G401 (cell line): ENCODE measurements at places on chromosomes 3 and 15.
A peak's percentile ranks its signal among the peaks of the same experiment; 100 is the strongest.

GRCh38 chr3:185176750-185177359 lies 24.0 kb upstream of the C3orf70 start:
- DNase-seq: peak; percentile 53

DNA sequence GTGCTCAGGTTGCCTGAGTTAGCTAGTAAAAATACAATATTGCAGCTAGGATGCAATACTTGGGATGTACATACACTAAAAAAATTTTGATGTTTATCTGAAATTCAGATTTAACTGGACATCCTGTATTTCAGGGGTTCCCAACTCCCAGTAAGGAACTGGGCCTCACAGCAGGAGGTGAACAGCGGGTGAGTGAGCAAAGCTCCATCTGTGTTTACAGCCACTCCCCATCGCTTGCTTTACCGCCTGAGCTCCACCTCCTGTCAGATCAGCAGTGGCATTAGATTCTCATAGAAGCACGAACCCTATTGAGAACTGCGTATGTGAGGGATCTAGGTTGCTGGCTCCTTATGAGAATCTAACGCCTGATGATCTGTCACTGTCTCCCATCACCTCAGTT lies 285.1 kb upstream of the PROK2 start:
- DNase-seq: no peak

DNA sequence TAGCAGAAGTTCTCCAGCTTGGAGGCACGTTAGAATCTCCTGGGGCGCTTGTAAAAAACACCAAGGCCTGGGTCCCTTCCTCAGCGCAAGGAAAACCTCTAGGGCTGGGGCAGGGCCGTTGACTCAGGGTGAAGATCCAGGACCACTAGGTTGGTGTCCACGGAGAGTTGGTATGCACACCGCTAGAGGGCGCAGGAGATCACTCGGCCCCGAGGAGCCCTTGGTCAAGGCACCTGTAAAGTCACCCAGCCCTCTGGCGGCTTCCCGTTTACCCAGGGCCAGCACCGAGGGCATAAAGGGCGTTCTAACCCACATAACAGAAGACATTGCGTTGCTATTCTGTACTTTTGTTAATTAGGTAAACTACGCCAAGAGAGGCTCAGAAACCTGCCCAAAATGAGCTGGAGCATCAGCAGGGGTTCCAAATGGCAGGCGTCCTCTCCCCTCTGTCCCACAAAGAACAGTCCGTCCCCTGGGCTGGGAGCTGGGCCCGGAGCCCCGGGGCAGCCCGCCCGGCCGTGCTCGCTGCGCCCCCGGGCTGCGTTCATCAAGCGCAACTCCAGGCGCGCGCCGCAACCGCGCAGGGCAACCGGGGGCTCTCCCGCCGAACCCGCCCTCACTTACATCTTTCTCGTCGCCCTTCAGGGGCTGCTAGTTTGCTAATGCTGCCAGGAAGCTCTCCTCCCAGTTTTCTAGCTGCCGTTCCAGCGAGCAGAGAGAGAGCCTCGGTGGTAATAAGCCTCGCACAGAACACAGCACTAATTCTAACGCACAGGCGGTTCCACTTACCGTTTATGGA lies 332.1 kb downstream of the ARRDC4 start:
- DNase-seq: peak; percentile 5

- DNase-seq: peak; percentile 54
Observed at GRCh38 chr3:39208463-39209055, 16.2 kb upstream of the XIRP1 start.

DNA sequence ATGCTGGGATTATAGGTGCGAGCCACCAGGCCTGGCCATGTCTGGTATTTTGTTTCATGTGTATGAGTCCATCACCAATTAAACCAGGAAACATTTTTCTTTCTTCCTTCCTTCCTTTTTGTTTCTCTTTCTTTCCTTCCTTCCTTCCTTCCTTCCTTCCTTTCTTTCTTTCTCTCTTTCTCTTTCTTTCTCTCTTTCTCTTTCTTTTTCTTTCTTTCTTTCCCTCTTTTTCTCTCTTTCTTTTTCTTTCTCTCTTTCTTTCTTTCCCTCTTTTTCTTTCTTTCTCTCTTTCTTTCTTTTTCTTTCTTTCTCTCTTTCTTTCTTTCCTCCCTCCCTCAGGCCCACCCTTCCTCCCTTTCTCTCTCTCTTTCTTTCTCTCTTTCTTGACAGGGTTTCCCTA lies 83.4 kb downstream of the SLC9A9 start:
- DNase-seq: no peak

DNA sequence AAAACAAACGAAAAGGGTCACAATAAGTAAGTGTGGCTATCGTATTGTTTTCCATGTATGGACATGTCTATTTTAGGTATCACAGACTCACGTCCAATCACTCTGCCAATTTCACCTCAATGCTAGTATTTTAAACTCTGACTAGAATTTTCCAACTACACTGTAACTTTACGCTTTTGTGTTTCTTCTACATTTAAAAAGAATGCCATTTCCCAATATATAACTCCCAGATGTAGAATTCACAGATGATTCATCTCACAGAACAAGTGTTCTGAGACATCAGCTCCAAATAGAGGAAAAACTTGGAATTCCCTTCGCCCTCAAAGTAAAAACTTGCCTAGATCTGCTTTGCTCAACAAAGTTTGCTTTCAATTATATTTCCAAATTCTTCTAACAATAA lies 14.2 kb downstream of the LRIG1 start:
- DNase-seq: no peak

DNA sequence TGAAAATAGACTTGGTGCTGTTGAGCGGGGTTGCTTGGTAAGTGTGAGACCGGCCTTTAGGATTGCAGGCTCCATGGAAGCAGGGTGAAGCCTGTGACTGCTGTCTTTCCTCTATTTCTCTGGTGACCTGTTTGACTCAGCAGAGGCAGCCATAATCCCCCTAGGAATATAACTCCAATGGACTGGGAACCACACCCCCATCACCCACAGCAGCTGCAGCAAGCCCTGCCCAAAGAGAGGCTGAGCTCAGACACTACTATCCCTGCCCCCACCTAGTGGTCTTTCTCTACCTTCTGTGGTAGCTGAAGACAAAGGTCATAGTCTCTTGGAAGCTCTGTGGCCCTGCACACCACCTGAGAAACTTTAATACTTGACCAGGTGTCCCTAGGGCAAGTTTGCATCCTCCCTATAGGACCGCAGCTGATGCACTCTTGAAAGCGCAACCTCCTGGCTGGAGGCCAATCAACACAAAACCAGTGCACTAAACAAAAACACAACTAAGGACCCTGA lies 133.6 kb upstream of the MRPL3 start:
- DNase-seq: no peak

- no peak for DNase-seq
Observed at GRCh38 chr3:46183330-46183729, 24.8 kb downstream of the CCR1 start.

- DNase-seq: no peak
Observed at GRCh38 chr15:66288551-66289185, 4.7 kb upstream of the DIS3L start.

DNA sequence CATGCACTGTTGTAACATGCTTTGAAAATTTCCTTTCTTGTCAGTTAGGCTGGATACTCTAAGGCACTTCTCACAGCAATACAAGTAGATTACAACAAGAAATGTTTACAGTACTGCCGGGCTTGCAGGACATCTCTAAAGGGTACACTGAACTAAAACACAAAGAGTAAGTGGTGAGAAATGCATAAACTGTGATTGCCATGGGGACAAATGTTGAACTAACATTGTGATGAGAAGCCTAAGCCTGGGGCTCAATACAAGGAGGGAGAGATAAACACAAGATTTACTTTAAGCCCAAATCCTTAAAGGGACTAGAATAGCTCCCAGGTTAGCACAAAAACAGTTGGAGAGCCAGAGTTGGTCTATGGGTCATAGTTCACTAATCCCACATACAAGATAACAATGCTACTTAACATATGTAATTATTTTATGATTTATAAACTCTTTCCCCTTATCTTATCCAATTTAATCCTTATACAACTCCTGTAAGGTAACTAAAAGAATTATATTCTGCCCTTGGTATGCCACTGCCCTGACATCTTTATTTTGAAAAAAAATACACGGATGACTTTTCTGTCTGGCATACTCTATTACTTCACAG lies 126.9 kb downstream of the THRB start:
- no peak for DNase-seq

DNA sequence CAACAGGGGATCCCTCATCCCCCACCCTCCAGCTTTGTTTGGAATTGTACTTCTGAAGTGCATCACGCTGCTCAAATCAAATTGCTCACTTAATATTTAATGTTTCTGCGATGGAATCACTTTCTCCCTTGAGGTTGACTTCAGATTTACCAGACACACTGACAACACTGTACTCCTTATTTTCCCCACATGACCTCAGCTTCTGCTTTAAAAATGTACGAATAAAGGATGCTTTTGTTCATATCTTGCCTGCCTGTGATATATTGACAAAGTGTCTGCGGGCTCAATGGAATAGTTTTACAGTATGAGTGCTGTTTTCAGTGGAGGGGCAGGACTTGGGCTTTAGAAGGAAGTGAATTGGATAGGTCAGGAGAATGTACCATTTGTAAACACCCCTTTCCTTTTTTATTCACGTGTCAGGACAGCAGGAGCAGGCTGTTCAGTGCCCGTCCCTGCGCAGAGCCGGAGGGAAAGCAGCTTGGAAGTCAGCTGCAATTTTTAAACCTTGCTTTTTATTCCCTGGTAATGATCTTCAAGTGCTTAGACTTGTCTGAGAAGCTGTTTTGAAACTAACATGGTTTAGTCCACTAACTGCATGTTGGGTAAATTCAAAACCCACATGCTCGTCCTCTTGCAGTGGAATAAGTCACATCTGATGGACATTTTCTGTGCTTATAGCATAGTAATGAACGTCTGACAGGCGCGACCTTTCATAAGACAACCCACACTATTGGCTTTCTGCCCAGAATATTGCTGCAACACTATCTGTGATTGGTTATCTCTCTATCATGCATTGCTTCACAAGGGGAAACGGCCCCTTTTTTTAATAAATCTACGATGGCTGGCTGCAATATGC lies 29.9 kb downstream of the MBNL1 start:
- DNase-seq: peak; percentile 90

DNA sequence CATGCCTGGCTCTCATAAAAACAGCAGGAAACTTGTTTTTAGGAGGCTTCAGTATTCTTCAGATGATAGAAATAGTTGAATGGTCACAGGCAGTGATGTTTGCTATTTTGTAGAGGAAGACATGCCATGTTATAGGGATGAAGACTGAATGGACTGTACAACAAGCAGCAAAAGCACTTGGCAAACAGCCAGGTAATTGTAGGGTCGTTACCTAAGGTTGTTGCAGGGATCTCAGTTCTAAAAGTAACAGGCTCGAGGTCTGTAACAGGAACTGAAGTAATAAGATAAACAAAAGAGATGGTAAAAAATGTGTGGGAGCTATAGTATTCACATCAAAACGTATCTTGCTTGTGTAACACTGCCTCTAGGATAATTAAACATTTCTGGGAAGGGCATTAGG lies 116.3 kb downstream of the TFG start:
- no peak for DNase-seq

DNA sequence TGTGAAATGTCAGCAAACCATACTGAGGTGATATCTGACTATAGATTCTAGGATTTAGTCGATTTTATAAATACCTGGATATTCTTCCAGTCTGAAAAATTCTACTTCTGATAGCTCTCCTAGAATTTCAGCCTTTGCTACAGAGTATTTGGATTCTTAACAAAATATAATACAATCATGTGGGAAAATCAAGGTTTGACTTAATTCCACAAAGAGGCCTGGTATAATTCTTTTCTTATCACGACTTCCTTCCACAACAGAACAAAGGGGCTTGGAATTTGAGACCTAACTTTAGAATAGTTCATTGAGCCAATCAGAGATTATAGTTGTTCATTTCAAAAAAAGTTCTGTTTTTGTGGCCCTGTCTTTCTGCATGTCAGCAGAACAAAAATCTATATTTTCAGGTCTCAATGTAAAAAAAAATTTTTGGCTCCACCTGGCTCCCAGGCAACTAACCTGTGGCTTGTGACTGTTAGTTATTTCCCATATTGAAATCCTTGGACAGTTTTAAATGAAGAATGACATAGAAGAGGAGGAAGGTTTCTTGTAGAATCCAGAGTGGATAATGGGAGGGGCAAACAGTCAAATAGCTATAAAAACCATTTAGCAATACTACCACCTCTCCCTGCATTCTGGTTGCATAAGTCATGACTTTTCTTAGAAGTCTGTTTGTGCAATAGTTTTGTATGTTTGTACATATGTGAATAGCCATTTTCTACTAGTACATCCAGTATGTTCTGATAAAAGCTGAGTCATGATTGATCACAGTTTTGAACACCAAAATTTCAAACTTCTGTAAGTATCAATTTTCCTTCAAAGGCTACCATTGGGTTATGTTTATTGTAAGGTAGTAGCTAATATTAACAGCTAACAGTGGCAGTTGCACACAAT lies 4.0 kb downstream of the TM4SF1 start:
- no peak for DNase-seq

DNA sequence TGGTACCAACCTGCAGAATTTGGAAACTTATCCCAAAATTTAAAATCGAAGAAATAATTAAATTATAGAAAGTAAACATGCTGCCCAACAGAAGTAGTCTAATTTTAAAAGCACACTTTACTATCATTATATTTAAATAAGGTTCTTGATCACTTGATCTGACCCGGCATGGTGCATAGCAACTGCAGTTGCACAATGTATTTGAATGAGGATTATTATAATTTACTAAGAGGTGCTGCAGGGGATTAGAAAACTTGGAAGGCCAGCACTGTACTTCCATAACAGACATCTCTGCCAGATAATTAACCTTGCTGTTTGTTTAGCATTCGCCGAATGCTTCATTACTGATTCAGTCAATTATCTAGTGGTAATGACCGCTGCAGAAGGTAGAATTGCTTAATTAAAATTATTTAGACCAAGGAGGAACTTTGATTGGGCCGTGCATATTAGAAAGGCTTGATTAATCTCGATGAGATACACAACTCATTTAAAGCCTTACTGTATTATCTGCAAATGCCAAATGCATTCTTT lies 971.6 kb downstream of the ZPLD1 start:
- no peak for DNase-seq

- no peak for DNase-seq
Observed at GRCh38 chr3:169564883-169565282, 98.6 kb downstream of the MECOM start.

- peak; percentile 4 for DNase-seq
Observed at GRCh38 chr3:195001961-195002861, 268.7 kb downstream of the XXYLT1 start.

DNA sequence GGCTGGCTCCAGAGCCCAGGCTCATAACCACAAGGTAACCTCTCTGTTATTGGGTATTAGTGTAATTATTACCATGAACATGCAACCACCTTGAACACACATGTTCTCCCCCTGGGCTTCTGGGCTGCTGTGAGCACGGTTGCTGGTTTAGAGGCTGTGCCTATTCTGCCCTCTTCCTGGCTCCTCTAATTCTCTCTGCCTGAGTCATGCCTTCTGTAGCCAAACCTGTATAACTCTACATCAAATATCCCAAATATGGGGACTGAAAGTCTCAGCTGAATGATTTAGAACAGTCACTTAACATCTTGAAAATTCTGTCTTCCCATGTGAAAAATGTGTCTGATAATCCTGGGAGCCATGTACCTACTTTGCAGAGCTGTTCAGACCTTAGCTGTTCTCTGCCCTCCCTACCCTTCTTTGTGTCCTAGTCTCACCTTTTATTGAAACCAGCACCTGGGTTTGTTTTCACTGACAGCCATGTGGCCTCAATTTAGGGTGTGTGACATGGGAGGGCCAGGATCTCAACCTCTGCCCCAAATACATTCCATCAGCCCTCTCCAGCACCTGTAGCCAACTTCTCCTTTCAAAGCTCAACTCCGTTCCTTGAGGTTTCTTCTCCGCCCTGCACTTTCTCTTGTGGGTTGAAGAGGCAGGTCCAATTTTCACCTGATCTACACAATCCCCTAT lies 60.7 kb downstream of the PDZRN3 start:
- DNase-seq: no peak

GRCh38 chr3:158602227-158602626 lies 31.2 kb downstream of the MLF1 start:
- no peak for DNase-seq
